ENCODE measurements at places on chromosomes 16 and 17.

DNA sequence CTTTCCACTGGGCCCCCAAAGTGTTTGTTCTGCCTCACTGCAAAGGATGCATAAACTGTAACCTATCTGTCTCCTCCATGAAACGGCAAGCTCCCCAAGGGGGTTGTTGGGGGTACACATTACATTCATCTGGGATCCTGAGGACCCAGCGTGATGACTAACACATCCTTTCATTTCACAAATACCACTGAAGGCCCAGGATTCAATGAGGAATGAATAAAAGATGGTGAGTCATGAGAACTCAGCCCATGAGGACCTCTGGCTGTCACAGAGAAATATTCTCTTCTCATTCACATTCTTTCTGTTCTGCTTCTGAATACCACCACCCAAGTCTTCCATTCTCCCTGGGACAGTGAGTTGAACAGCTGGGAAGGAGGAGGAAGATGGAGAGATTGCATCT, 149.8 kb downstream of the RBFOX3 start:
- H3K36me3 ChIP-seq: no peaks in the 10 kb centered on the region
- peaks cover 2% of the 10 kb centered on the region for H3K27me3 ChIP-seq
- DNase-seq: no peak
- H3K4me3 ChIP-seq: no peak overlapping the region
- no peaks in the 10 kb centered on the region for H3K4me1 ChIP-seq

GRCh38 chr16:228151-228851, 948 bp downstream of the LUC7L start:
- H3K36me3 ChIP-seq: peaks cover 51% of the 10 kb centered on the region
- H3K4me1 ChIP-seq: peaks cover 33% of the 10 kb centered on the region
- H3K4me3 ChIP-seq: peak overlapping the region; percentile 92
- H3K27me3 ChIP-seq: no peaks in the 10 kb centered on the region

DNA sequence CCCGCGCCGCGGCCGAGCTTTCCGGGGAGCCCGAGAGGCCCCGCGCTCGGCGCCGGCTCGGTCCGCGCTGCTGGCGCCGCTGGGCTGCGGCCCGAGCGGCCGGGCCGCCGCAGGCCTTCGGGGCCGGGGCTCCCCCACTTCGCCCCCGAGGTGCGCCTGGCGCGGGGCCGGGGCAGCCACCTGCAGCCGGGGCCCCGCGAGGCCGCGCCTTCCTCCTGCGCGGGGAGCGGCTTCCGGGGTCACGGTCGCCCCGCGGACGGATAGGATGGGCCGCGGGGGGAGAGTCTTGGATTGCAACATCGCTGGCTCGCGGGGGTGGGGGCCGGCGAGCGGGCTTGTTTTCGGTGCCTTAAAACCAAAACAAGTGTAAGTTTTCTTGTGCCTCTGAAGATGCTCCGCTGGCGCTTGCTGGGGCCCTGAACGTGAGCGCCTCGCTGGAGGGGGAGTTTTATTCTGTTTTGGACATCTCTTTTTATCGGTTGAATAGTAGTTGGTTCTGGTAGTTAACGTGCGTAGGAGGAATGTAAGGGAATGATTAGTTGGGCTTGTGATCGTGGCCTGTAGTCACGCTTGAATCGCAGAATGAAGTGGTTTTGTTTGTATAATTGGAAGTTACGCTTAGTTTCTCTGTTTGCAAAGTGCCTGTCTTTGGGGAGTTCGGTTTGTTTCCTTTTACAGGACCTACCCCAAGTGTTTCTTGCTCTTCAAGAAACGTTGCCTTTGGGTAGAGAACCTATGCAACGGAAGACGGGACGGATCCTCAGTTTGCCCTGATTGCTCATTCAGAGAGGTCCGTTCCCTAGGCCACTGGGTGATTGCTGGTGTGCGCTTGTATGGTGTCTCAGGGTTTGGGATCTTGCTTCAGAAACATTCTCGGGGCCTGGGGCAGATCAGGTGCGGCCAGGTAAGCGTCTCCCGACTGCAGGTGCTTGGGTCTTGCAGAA, 724 bp downstream of the UBE2I start:
- no peaks in the 10 kb centered on the region for H3K27me3 ChIP-seq
- peak; percentile 75 for DNase-seq
- H3K27ac ChIP-seq: peak overlapping the region; percentile 97
- H3K4me3 ChIP-seq: peak overlapping the region; percentile 92
- peaks cover 37% of the 10 kb centered on the region for H3K4me1 ChIP-seq
- H3K36me3 ChIP-seq: peaks cover 48% of the 10 kb centered on the region

DNA sequence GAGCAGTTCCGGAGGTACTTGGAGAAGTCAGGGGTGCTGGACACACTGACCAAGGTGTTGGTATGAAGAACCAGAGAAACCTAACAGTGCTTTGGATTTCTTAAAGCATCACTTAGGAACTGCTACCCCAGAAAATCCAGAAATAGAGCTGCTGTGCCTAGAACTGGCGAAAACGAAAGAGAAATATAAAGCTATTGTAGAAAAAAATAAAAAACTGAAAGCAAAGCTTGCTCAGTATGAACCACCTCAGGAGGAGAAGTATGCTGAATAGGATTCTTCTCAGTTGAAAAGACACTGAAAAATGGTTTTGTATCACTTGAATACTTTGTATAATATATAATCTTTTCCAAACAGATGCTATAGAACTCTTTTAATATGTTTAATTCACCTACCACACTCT, 106.3 kb upstream of the PMFBP1 start:
- no peaks in the 10 kb centered on the region for H3K36me3 ChIP-seq
- no peaks in the 10 kb centered on the region for H3K27me3 ChIP-seq
- DNase-seq: no peak
- no peak overlapping the region for H3K27ac ChIP-seq
- no peaks in the 10 kb centered on the region for H3K4me1 ChIP-seq
- H3K4me3 ChIP-seq: no peak overlapping the region

- no peaks in the 10 kb centered on the region for H3K36me3 ChIP-seq
- H3K4me3 ChIP-seq: no peak overlapping the region
- no peak overlapping the region for H3K27ac ChIP-seq
- H3K27me3 ChIP-seq: peaks cover 12% of the 10 kb centered on the region
- DNase-seq: no peak
- H3K4me1 ChIP-seq: peaks cover 5% of the 10 kb centered on the region
Observed at GRCh38 chr17:44906010-44906646, 6.9 kb upstream of the EFTUD2 start.

DNA sequence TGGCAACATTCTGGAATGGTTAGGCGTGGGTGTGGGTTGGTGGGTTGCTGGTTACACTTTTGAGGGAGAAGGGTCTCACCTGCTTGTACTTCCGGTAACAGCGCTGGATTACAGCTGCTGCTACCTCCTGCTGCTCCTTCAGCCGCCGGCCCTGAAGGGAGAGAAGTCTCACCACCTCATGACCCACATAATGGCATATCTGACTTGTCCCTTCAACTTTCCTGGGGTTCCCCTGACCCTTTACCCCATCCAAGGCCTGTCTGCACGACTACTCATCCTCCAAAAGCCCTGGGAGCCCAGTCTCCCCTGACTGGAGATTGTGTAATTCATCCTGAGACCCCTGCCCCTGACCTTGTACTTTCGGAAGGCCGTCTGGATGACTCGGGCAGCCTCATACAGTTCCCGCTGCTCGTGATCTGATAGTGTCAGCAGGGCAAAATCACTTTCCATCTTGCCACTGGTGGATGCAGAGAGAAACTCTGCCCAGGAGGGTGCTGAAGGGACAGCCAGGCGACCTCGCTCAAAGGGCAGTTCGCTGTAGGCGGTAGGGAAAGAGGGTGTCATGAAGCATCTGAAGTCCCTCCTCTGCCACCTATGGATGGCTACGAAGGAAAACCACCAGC, 2.0 kb upstream of the SPAG7 start:
- H3K27me3 ChIP-seq: no peaks in the 10 kb centered on the region
- no peak overlapping the region for H3K4me3 ChIP-seq
- H3K36me3 ChIP-seq: peaks cover 9% of the 10 kb centered on the region

DNA sequence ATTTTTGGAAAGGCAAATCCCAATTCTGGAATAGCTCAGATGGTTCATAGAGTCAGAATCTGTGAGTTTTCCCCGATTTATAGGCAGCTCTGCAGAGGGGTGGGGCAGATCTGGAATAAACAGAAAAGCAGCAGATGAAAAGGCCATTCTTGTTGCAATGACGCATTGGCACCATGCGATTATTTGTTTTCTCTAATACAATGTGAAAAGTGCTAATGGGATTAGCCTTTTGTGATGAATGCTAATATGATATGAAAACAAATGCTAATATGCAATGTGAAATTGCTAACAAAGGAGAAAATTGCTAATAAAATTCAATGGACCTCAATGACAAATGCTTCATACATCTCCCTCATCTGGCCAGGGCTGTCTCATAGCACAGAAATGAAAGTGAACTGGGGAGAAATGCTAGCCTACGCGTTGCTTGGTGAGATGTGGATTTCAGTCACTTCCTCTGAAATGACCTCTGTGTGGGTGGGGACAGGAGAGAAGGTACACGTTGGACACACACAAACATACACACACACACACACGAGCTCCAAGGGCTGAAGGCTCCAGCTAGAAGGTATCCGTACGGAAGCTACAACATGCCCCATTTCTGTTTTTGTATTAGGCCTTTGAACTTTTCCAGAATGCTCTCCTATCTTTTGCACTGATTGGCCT, 394.5 kb downstream of the XYLT1 start:
- H3K27ac ChIP-seq: no peak overlapping the region
- no peak for DNase-seq
- no peaks in the 10 kb centered on the region for H3K27me3 ChIP-seq
- no peak overlapping the region for H3K4me3 ChIP-seq

GRCh38 chr17:71458322-71458721, 662.5 kb upstream of the SOX9 start:
- H3K27me3 ChIP-seq: no peaks in the 10 kb centered on the region
- H3K36me3 ChIP-seq: no peaks in the 10 kb centered on the region
- no peak overlapping the region for H3K4me3 ChIP-seq

DNA sequence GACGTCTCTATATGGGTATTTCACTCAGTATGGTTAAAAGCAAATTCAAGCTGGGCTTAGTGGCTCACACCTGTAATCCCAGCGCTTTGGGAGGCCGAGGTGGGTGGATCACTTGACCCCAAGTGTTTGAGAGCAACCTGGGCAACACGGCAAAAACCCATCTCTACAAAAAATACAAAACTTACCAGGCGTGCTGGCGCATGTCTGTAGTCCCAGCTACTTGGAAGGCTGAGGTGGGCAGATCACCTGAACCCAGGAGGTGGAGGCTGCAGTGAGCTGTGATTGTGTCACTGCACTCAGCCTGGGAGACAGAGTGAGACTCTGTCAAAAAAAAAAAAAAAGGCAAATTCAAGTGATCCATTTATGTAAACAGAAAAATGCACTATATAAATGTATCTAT, 1.3 kb upstream of the TNFRSF17 start:
- H3K36me3 ChIP-seq: no peaks in the 10 kb centered on the region
- DNase-seq: no peak
- H3K4me1 ChIP-seq: no peaks in the 10 kb centered on the region
- H3K27ac ChIP-seq: no peak overlapping the region
- H3K27me3 ChIP-seq: no peaks in the 10 kb centered on the region

- no peak overlapping the region for H3K27ac ChIP-seq
- no peaks in the 10 kb centered on the region for H3K27me3 ChIP-seq
- H3K4me1 ChIP-seq: no peaks in the 10 kb centered on the region
- peaks cover 56% of the 10 kb centered on the region for H3K36me3 ChIP-seq
- H3K4me3 ChIP-seq: no peak overlapping the region
- DNase-seq: no peak
Observed at GRCh38 chr16:58012481-58012880, 11.3 kb downstream of the USB1 start.

GRCh38 chr17:53971361-53971760, 148.6 kb downstream of the KIF2B start:
- H3K4me3 ChIP-seq: no peak overlapping the region
- no peak overlapping the region for H3K27ac ChIP-seq
- no peaks in the 10 kb centered on the region for H3K36me3 ChIP-seq
- no peaks in the 10 kb centered on the region for H3K4me1 ChIP-seq

DNA sequence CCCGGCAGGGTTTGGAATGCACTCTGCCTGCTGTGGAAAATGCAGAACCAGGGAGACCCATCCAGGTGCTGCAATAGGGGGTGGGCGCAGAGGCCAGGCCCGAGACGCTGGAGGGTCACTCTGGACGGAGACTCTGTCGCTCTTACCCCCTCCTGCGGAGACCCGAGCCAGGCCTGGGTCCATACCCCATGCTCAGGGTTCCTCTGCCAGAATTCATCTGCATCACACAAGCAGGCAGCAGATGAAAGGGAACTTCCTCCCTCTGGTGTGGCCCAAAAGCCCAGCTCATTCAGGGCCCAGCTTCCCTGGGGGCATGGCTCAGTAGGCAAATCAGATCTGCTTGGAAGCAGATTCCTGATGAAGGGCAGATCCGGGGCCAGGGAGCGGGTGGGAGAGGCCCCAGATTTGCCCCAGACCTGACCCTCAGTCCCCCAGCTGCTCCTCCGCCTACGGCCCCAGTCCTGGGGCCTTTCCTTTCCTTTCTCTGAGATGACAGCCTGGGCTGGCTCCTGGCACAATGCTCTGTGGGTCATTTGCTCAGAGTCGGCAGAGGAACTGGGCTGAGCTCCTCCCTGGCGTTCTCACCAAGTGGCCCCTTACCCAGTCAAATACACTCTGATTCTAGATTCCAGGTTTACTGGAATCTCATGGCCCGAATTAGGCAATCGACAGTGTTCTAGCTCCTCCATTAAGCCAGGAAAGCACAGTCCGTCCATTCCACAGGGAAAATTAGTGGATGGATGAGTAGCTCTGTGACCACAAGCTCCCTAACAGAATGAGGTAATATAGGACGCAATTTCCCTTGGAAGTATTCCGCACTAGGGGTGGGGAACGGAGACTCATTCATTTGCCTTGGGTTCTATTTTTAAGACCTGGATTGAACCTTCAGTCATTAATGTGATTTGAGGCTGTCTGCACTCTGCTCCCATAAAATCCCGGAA, 19.1 kb upstream of the RASD1 start:
- H3K27ac ChIP-seq: no peak overlapping the region
- no peaks in the 10 kb centered on the region for H3K36me3 ChIP-seq
- H3K4me1 ChIP-seq: peaks cover 12% of the 10 kb centered on the region
- H3K27me3 ChIP-seq: no peaks in the 10 kb centered on the region

DNA sequence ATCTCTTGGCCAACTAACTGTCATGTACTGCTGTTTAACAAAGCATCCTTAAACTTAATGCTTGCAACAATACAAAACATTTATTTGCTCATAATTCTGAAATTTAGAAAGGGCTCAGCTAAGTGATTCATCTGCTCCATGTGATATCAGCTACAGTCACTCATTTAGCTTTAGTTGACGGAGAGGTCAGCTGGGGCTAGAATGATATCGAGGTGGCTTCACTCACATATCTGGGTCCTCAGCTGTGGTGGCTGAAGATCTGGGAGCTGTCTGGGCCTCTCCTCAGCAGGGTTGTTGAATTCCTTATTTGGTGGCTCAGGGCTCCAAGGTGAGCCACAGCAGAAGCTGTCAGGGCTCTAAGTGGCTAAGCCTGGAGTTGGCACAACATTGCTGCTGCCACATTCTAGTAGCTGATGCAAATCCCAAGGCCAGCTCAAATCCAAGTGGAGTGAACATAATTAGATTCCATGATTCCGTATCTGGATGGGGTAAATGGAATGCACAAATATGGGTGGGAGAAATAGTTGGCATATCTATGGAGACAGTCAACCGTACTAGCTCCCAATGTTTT, 62.8 kb downstream of the HS3ST3A1 start:
- H3K4me3 ChIP-seq: no peak overlapping the region
- H3K36me3 ChIP-seq: no peaks in the 10 kb centered on the region
- H3K27me3 ChIP-seq: peaks cover 17% of the 10 kb centered on the region
- no peak overlapping the region for H3K27ac ChIP-seq

GRCh38 chr17:39073916-39074315, 77.5 kb downstream of the PLXDC1 start:
- DNase-seq: no peak
- no peak overlapping the region for H3K4me3 ChIP-seq
- peaks cover 9% of the 10 kb centered on the region for H3K4me1 ChIP-seq
- H3K36me3 ChIP-seq: no peaks in the 10 kb centered on the region

All from activated T-cell treated with anti-CD3 and anti-CD28 coated beads, Interleukin-2, amount 50 U/mL, for 24 hours (primary cell).